ENCODE measurements at places on chromosomes 16 and 17.

DNA sequence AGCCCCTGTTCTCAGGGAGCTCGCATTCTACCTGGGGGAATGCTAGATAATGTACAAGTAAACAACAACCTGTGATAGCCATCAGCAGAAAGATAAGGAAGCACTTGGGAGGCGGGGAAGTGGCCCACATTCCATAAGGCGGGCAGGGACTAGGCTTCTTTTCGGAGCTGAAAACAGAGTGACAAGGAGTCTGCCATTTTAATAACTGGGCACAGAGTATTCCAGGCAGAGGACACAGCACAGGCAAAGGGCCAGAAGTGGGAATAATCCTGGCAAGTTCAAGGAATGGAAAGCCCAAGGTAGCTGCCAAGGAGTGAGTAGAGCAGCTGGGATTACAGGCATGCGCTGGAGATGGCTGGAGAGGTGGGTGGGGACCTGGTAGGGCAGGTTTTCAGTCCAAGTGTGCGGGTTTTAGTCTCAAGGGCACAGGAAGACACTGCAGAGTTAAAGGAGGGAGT, 24.3 kb downstream of the USP43 start:
- DNase-seq, result no peak

DNA sequence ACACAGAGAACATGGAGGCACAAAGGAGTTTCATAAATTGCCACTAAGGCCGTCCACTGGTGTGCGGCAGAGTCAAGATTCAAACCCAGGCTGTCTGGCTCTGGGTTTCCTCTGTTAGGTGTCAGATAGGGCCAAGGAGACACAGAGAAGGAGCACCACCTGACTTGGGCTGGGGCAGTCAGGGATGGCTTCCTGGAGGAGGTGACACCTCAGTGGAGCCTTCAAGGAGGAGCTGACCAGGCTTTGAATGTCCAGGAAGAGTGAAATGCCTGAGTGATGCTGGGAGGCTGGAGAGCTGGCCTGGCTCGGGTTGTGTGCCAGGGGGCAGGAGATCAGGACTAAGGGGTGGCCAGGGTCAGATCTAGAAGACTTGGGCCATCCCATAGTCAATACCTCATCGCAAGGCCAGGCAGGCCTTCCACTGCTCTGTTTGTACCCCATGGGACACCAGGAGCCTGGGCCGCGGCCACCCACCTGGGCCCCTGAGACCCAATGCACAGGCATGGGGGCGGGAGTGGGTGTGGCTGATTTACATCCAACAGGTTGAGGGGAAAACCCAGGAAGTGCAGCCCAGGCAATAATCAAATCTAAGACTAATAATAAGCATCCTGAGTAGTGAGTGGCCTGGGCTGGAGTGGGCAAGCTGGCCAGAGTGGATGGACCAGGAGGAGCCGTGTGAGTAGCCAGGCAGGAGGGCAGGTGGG, 73.7 kb downstream of the USP22 start:
- DNase-seq, result no peak

GRCh38 chr17:74972107-74972972, at the start of gene HID1:
HID1 (minus strand) TSS chr17:74972759; CDS start chr17:74972656, 103 bp downstream.
- peak; percentile 82 for DNase-seq

DNA sequence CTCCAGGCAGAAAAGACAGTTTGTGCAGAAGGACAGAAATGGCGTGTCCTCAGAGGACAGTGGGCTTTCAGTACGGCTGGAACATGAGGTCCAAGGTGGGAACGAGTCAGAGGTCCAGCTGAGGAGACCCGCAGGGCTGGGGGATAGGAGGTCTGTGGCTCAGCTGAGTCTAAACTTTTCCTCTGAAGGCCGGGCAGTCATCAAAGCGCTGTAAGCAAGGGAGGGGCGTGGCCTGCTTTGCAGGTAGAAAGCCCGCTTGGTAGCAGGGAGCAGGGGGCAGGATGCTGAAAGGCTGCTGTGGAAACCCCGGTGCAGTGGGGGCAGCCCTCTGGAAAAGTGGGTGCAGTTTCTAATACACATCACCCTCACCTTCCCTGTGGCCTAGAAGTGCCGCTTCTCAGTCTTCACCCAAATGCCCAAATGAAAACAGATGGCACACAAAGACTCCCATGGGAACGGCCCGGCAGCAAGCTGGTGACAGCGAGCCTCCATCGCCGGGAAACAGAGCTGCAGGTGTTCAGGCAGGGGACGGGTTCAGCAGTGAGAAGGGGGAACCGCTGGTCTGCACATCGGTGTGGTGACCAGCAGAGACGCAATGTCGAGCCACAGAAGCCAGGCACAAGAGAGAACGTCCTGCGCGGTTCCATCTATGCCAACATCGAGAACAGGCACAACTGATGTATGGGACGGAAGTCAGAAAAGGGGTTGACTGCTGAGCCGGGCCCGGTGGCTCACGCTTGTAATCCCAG, 12.2 kb upstream of the OSGIN1 start:
- DNase-seq, result no peak

DNA sequence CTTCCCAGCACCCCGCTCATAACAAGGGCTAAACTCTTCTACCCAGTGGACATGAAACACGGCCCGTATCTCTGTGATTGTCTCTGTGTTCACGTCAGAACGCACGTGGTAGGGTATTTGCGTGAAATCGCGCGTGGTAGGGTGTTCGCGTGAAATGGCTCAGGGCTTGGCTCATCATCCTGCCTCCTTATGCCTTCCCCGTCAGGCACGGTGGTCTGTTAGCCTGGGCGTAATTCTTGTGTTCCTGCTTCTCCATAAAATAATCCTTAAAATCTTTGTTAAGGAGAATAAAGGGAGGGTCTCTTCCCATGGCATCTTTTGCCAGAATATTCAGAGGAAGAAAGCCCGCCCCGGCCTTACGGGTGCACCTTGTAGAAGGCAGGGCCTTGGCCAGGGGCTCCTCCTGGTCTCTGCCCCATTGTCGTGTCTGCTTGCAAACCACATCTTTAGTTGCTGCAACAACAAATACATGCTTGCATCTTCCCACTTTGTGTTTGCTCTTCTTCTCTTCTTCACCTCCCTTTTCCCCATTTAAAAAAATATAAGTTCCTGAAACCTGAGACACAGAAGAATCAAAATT, 116.7 kb upstream of the CHMP6 start:
- DNase-seq, result no peak

- no peak for DNase-seq
Observed at GRCh38 chr17:66230922-66231591, 1.8 kb upstream of the APOH start.

DNA sequence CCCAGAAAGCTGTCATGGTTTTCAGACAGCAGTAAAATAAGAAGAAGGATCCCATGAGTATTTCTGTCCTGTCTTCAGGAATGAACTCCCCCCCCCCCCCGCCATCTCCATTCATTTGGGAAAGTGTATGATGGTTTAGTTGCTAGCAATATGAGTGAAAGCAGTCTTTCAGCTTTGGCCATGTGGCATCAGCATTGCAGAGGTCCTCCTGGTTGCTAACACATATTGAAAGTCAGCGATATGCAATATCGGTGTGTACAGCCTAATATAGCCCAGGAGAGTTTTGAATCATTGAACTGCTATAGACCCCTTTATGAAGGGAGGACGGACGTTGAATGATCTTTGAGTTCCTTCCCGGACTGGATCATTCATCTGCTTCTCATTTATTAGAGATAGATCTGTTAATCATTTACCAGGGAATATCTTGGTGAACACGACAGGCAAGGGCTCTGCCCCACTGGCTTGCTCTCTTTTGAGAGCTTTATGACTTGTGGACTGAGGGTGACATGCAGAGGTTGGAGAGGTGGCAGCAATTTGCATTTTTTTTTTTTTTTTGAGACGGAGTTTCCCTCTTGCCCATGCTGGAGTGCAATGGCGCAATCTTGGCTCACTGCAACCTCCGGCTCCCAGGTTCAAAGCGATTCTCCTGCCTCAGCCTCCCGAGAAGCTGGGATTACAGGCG, 25.2 kb downstream of the DEF8 start:
- no peak for DNase-seq

GRCh38 chr16:84526794-84527531, 22.5 kb upstream of the MEAK7 start:
- DNase-seq, result no peak

DNA sequence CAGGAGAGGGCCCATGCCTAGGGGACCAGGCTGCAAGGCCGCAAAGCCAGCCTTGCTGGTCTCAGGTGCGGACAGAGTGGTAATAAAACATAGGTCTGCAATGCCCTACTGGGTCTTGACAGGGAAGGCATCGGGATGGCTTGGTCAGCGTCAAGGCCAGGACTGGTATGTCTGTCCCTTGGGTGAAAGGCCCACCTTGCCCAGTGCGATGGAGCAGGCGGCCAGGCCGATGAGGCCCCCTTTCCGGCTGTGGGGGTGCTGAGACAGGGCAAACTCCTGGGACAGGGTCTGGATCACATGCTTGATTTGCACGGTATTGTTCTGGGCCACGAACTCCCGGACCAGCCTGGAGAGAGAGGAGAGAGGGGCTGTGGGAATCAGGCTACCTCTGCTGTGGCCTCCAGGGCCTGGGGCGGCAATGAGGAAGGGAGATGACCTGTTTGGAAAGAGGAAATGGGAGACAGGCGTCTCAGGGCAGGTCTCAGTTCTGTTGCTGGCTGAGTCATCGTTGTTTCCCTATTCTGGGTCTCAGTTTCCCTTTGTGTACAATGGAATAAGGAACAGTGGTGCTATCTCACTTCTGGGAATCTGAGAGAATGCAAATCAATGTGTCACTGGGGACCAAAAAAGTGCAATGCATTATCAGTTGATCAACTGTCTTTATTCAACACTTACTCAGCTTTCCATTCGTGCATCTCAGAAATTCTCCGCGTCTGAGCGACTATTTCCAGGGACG, 14.8 kb downstream of the VAC14 start:
- no peak for DNase-seq

DNA sequence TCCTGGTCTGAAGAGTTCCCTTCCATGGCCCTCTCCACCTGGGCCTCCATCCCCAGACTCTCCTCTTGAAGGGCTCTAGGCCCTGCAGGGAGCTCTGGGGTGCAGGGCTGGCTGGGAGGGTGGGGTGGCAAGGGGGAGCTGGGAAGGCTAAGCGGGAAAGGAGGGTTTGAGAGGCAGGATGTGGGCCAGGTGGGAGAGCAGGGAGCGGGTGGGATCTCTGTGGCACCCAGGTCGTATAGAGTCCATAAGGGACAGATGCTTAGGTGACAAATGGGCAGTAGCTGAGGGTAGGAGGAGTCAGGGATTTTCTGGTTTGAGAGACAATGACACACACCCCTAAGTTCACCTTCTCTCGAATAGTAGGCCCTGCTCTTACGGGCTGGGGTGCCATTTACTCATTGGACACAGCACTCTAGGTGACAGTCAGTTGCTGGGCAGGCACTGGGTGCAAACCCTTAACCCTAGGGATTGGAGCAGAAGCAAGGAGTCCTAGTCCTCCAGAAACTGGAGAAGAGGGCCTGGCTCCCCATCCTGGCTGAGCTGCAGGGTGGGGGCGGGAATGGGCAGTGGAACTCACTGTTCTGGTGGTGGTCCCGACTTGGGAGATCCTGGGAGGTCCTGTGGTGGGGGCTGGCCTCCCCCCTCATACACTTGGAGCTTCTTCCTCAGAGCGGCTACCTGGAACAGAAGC, 15.3 kb downstream of the KIF18B start:
- DNase-seq, result no peak

Data from GM12891 (cell line).